Foreskin melanocyte (primary cell): ENCODE measurements at places on chromosomes 1 and 21.

GRCh38 chr1:1014799-1015681 is 1.7 kb downstream of the ISG15 start:
- DNase-seq = no peak

DNA sequence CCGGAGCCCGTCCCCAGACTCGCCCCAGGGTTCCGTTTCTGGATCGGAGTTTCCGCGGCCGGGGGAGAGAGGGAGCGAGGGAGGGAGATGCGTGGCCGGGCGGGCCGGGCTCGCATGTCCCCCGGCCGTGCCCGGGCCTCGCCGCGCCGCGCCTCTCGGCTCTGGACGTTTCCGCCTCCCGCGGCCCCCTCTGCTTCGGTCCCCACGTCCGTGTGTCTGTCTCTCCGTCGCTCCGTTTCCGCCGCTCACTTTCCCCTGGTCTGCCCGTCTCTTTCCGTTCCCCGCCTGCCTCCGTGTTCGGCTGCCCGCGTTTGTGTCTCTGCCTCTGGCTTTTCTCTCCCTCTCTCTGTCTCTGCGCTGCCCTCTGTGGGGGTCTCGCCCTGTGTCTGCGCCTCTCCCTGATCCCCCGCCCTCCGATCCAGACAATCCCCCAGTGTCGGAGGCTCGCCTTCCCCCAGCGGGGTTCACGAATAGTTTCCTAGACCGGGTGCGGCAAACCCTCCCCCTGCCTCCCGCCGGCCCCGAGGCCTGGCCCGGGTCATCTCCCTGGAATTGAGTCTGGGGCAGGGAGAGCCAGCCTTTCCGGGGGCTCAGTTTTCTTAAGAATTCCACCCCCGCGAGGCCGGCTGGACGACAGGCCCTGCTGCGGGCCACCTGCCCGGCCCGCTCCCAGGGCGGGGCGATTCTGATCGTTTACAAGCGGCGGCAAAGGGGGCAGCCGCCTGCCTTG is 735 bp downstream of the NBL1 start:
- no peak for DNase-seq

DNA sequence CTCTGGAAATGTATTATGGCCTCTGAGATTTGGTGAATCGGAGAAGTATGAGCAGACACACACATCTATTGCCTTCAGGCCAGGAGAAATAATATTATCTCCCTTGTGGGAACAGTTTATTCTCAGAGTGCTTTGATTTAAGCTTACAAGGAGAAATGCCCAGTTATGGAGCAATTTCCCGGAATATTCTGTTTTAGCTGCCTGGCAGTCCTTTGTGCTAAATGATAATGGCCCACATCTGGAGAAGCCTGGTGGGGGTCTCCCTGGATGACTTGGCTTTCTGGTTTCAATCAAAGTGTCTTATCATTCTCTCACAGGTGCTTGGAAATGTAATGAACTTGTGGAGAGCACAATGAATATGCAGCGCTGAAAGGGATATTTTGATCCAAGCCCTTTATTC is 389.6 kb upstream of the USP24 start:
- no peak for DNase-seq

GRCh38 chr21:14876524-14876840 is 188.3 kb downstream of the NRIP1 start:
- DNase-seq = no peak

- DNase-seq = no peak
Measured at GRCh38 chr1:34785231-34785874, 4.3 kb downstream of the GJB3 start.

- DNase-seq = no peak
Measured at GRCh38 chr1:223249854-223250631, 107.0 kb upstream of the TLR5 start.

DNA sequence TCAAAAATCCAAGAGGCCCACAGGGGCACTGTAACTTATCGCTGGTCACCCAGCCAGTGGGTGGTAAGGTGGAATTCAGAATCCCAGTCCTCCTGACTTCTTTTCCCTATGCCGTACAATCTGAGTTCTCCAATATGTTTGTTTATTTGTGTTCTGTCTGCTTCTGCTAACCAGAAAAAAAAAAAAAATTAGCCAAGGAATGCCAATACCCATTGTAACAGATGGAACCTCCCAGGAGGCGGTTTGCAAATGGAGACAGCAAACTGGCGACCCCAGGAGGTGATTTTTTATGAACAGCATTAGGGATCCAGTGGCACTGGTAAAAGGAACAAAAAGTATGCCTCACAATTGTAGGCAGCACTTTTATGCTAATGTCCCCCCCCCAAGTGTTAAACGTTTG is 189.0 kb upstream of the FGGY start:
- DNase-seq = no peak

- DNase-seq = no peak
Measured at GRCh38 chr1:32480761-32481160, 15.9 kb downstream of the ZBTB8B start.

DNA sequence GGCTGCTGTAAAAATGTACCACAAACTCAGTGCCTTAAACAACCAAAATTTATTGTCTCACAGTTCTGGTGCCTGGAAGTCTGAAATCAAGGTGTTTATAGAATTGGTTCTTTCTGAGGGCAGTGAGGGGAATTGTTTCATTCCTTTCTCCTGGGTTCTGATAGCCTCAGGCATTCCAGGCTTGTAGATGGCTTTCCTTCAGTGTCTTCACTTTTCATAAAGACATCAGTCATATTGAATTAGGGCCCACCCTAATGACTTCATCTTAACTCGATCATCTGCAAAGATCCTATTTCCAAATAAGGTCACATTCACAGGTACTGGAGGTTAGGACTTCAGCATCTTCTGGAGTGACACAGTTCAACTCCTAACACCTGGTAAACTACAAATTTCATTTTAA is 15.0 kb downstream of the CDKN2C start:
- no peak for DNase-seq

DNA sequence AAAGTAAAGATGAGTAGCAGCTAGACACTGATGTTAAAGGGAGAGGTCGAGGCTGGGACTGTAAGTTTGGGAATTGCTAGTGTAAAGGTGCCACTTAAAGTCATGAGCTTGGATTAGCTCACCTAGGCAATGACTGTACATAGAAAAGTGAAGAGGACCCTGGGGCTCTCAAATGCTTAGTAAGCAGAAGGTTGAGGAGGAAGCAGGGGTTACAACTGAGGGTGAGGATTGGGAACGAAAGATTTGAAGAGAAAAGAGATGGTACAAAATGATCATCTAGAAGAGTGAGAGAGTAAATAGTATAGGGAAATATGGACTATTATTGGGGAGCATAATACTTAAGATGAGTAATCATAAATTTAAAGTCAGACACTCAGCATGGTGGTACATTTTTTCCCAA is 63.1 kb upstream of the TNFSF4 start:
- no peak for DNase-seq

GRCh38 chr1:7558041-7558461 is 213.0 kb upstream of the VAMP3 start:
- no peak for DNase-seq

DNA sequence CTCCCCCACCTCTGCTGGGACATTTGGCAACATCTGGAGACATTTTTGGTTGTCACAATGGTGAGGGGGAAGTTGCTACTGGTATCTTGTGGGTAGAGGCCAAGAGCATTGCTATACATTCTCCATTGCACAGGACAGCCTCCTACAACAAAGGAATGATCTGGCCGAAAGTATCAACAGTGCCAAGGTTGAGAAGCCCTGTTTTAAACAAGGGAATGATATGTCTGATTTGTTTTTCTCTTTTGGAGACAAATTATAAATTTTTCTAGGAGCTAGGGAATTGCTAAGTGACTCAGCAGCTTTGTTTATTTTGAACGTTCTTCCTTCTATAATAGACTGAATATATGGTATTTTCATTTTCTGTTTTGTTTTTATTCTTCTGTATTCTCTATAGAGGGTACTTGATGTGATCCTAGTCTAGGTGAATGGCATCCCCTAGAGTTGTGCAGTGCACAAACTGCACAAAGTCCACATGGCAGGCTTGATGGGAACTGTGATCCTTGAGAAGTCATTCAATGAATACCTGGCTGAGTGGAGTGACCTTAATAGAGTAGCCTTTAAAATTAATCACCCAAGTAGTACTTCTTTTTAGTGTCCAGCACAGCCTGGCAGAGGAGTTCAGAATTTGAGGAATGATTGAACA is 288.6 kb upstream of the USP24 start:
- DNase-seq = no peak
